ENCODE measurements at places on chromosomes 1 and 21.
A peak's percentile ranks its signal among the peaks of the same experiment; 100 is the strongest.

DNA sequence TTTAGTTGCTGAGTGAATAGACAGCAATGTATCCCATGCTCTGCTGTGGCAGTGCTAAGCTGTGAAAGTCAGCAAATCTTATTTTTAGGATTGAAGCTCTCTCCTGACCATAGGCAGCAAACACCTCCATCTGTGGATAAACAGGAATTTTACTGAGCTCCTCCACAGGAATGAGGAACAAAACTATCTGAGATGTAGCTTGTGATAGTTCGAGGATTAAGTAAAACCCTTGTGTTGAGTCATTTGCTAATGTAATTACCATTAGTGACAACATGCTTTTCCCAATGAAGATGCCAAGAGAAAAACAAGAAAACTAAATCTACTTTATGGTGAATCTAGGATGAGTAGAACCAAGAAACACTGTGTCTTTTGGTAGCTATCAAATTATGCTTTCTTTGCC lies 122.7 kb downstream of the CLEC20A start:
- DNase-seq: no peak

DNA sequence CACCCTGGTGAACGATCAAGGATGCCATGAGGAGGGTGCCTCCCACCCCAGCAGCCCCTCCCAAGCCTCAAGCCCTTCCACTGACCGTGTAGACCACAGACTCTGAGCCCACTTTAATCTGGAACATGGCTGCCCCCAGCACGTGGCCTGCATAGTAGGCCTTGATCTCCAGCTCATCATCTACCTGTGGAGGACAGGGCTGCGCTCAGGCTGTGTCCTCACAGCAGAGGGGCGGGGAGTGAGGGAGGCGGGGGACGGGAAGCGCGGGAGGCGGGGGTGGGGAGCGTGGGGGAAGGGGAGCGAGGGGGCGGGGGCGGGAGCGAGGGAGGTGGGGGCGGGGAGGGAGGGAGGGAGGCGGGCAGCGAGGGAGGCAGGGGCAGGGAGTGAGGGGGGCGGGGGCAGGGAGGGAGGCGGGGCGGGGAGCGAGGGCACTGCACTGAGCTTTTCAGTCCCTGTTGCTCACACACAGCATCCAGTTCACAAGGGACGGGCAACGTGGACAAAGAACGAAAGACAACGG lies 7.1 kb downstream of the PUSL1 start:
- DNase-seq: no peak

- DNase-seq: no peak
These were observed 131.8 kb downstream of the PTPN14 start for GRCh38 chr1:214419650-214420049.

DNA sequence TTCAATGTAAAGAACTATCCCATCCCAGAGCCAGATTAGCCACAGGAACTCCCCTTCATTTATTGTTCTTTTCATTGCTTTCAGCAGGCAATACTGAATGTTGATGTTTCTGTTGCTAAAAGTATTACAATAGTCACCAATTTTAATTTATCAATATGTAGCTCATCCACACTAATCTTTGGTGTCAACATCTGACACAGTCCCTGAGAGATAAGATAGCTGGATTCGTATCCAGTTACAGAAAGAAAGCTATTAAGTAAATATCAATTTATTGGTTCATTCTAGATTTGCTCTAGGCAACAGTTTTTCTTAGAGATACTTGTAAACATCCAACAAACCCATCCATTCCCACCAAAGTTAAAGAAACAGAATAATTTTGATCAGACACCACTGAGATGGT lies 4.7 kb downstream of the ADSS2 start:
- no peak for DNase-seq

DNA sequence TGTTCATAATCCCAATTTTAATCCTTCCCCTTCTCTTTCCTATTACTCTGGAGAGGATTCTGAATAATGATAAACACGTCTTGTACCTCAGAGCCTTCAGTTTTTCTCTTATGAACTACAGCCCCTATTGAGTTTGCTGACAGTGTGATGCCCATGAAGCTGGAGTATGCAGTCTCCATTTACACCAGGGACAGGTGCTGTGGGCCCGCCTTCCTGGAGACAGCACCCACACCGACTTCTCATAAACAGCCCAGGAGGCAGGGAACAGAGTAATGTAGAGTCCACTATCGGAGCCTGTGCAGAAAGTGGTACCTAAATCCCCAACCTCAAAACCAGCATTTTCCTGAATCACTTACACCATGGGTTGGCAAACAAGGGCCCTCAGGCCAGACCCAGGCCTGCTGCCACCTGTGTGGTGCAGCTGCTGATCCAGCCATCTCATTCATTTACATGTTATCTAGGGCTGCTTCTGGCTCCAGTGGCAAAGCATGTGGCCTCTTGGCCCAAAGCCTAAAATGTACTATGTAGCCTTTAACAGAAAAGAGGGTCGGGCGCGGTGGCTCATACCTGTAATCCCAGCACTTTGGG lies 95.1 kb upstream of the KRTAP19-8 start:
- no peak for DNase-seq

DNA sequence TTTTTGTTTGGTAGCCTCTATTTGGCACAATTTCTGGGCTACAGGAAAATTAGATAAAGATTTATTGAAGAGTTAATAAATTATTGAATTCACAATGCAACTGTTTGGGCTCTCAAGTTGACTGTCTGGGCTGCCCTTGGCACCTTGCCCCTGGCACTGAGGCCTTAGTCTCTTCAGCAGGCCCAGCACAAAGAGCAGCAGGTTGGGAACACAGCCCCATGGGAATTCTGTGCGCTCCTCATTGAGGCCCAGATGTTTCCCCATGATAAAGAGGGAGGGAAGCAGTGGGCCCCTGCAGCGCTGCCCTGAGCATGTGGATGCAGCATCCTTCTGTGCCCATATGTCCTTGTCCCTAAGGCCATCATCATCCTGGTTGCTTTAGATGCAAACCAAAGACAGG lies 2.9 kb downstream of the CRNN start:
- no peak for DNase-seq

DNA sequence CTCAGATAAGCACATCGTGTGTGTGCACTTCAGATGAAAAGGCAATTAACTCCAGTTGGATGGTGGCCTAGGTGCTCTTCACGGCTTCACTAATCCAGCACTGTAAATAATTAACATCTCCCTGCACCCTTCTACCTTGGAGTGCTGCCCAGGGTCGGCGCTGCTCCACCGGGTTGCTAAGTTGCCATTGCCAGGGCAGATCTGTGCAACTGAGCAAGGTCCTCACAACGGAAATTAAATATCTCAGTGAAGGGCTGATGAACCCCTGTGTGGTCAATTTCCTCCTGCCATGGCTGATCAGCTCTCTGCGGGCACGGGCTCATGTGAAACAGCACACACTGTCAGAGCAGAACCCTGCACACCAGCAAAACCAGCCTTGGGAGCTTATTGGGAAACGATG lies 63.2 kb downstream of the SYDE2 start:
- DNase-seq: no peak

DNA sequence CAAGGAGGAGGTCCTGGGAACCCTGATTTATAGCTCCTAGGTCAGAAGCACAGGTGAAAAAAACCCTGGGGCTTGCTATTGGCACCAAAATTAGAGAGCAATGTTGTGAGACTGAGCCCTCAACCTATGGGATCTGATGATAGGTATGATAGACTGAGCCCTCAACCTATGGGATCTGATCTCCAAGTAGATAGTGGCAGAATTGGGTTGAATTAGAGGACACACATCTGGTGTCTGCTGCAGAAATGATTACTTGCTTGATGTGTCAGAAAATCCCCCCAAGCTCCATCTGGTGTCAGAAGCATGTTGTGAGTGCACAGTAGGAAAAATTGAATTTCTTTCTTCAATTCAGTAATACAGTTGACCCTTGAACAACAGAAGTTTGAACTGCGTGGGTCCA lies 62.4 kb downstream of the MAP3K21 start:
- DNase-seq: no peak

- DNase-seq: peak; percentile 38
These were observed 4.5 kb downstream of the HDGF start for GRCh38 chr1:156746728-156747631.

DNA sequence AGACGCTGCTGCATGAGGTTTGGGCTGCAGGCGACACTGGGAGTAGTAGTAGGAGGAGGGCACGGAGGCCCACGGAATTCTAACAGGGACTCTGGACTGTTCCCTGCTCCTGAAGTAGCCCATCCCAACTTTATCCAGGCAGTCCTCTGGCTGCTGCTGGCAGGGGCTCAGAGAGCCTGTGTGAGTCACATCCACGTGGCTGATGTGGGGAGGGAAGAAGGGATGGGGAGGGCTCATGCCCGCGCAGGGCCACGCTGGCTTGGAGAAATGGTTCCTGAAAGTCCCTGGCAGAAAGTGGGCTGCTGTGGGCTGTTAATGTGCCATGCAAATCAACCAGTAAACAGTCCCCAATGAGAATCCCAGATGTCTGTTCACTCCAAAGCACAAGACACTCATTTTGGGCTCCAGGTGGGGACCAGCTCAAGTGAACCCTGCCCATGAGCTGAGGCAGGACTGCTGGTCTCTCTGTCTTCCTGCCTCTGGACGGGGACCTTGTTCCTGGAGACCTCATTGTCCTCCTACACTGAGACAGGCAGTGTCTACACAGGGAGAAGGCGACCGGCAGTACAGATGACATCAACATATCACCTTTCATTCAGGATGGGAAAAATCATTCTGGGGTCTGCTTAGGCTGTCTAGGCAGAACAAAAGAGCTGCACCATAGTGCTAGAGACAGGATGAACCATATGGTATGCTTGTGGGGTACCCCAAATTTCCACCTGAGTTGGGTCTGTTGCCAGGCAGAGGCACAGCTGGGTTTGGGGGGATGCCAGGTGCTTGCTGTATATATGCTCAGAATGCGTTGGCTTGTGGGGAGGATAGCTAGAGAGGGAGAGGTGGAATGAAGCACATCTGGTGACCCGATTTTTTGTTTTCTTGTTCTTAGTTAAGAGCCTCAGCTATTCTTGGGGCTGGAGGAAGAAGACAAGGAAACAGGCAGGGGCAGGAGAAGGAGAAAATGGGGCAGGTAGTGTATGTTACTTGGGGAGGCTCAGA lies 57.9 kb upstream of the FMOD start:
- no peak for DNase-seq

- no peak for DNase-seq
These were observed 155.1 kb downstream of the VPS13D start for GRCh38 chr1:12384836-12385456.

GRCh38 chr1:68183895-68184294 lies 48.4 kb downstream of the WLS start:
- DNase-seq: no peak

- no peak for DNase-seq
These were observed 18.8 kb downstream of the PPP1R12B start for GRCh38 chr1:202367271-202367670.

- no peak for DNase-seq
These were observed 27.3 kb upstream of the RNF19B start for GRCh38 chr1:32991819-32992488.

- no peak for DNase-seq
These were observed 5.9 kb downstream of the NRIP1 start for GRCh38 chr21:15058854-15059263.

DNA sequence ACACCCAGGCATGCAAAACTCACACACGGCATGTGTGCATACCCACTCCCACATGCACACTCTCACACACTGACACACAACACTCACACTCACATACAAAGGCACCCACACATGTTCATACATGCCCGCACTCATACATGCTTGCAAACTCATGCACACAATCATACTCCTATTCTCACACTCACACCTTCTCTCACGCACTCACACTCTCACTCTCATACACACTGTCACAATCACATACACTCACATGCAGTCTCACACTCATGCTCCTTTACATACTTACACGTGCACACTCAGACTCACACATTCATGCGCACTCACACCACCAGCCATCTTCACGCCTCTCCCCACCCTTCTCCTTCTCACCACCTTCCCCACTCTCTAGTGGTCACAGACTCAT lies 3.1 kb downstream of the SLC5A9 start:
- no peak for DNase-seq

- DNase-seq: no peak
These were observed 499.6 kb downstream of the MRPL39 start for GRCh38 chr21:25107708-25108107.

DNA sequence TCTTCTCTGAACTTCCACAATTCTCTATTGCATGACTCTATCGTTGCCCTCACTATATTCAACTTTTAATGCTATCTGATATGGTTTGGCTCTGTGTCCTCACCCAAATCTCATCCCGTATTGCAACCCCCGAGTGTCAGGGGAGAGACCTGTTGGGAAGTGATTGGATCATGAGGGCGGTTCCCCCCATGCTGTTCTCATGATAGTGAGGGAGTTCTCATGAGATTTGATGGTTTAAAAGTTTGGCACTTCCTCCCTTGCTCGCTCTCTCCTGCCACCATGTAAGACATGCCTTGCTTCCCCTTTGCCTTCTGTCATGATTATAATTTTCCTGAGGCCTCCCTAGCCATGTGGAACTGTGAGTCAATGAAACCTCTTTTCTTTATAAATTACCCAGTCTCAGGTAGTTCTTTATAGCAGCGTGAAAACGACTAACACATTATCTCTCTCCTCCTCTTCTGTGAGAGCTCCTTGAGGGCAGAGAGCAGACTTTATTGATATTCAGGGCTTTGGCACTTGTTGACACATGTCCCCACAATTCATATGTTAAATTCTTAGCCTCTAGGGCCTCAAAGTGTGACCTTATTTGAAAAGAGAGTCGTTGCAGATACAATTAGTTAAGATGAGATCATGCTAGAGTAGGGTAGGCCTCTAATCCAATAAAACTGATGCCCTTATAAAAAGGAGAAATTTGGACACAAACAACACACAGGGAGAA lies 52.1 kb downstream of the ADCY10 start:
- DNase-seq: no peak

GRCh38 chr1:228825840-228826484 lies 90.7 kb downstream of the RHOU start:
- no peak for DNase-seq

- no peak for DNase-seq
These were observed 25.3 kb downstream of the CACNA1E start for GRCh38 chr1:181508486-181509165.

GRCh38 chr1:38589036-38589435 lies 270.5 kb downstream of the RRAGC start:
- no peak for DNase-seq

GRCh38 chr1:113616156-113616555 lies 143.1 kb downstream of the PHTF1 start:
- DNase-seq: no peak

Measured in T-helper 1 cell (primary cell).